Stimulated activated naive CD4-positive, alpha-beta T cell treated with Interleukin-2 at 50 U/mL for 16 hours (primary cell): ENCODE measurements at places on chromosomes 13 and 19.

DNA sequence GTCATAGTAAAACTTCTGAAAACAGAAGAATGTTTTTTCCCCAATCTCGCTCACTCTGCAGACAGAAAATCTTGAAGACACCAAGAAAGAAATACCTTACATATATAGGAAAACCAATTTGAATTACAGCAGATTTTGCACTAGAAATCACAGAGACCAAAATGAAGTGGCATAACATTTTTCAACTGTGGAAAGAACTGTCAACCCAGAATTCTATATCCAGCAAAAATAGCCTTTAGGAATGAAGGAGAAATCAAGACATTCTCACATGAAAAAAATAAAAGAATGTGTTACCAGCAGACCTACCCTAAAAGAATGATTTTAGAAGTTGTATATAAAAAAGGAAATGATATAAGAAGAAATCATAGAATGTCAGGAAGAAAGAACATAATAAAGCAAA is 28.7 kb downstream of the CCDC122 start:
- no peak for DNase-seq

GRCh38 chr19:57769345-57770131 is at the start of gene ZNF586:
Gene ZNF586, plus strand, starts transcription at chr19:57769676. Its CDS starts 167 bp downstream, at chr19:57769843.
- DNase-seq, result peak; percentile 85

DNA sequence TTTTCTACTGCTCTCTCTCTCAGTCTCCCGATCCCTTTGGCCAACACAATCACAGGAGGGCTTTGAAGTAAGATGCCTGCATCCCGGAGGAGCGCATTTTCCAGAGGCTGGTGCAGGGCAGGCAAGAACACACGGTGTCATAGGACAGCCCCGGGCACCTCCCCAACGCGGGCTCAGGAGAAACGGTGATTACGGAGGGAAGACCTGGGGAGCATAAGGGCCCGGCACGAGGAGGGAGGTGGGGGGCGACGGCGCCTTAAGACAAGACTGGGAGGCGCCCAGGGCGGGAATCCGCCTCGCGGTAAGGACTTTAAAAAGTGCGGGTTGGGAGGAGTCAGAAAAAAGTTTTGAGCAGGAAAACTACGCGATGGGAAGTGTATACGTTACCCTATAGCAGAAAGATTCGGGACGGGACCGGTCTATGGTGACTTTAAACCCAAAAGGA is 18.7 kb upstream of the ZNF888 start:
- peak; percentile 2 for DNase-seq

GRCh38 chr19:15936173-15936572 is 1.8 kb upstream of the CYP4F11 start:
- no peak for DNase-seq

GRCh38 chr13:45162821-45163220 is 38.0 kb downstream of the KCTD4 start:
- DNase-seq, result no peak

DNA sequence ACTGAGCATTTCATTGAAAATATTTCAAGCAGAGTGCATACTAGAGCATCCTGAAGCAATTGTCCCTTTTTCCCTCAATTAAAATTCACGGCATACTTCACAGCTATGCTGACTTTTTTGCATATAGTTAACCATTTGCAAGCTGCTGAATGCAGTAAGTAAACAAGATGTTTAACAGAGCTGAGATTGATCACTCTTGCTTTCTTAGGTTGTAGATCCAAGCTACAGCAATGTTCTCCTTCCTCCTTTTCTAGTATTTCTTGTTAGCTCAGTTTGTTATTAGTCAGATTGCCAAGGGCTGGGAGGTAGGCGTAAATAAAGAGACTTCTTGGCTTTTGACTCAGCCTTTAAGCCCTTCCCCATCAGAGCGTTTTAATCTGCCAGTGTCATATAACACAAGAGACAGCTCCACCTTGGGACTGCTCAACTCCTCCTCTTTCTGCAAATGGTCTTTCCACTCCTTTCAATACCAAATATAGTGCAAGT is at the start of gene SLITRK6:
Gene SLITRK6 (minus strand): TSS at position 323 of the 486 bp plus-strand sequence. CDS start 2,911 bp downstream, outside the sequence.
- no peak for DNase-seq

GRCh38 chr13:110431425-110432294 is 124.6 kb downstream of the COL4A2 start:
- DNase-seq, result no peak

DNA sequence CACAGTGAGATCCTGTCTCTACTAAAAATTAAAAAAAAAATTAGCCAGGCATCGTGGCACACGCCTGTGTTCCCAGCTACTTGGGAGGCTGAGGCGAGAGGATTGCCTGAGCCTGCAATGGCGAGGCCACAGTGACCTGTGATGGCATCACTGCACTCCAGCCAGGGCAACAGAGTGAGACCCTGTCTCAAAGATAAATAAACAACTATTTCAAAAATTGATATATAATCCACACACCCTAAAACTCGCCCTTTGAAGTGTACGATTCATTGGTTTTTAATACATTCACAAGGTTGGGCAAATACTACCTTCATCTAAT is 12.1 kb upstream of the TICAM1 start:
- no peak for DNase-seq

- DNase-seq, result no peak
These were observed 13.3 kb downstream of the SLC27A5 start for GRCh38 chr19:58498316-58499020.

GRCh38 chr13:48072304-48072703 is 22.6 kb downstream of the MED4 start:
- DNase-seq, result no peak

DNA sequence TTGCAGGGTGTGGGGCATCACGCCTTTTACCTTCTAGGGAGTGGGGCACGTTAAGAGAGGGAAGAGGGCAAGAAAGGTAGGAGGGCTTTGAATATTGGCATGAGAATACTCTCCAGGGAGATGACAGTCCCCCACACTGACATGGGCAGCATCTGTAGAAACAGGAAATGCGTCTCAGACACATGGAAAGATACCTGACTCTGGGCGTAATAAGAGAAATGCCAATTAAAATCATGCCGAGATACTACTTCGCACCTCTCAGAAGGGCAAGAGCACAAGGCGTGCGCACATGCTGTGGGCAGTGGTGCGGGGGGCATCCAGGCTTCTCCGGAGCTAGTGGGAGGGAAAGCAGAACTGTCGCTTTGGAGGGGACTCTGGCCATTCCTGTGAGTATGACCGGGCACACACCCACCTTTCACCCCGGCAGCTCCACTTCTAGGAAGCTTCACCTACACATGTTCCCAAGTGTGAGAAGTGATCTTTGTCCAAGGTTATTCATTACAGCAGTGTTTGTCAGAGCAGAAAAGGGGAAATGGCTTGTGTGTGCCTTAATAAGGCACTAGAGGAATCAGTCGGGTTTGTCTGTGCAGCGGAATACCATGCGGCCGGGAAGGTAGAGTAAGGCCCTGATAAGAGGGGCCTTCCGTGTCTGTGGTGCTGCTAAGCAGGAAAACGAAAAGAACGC is 99.5 kb downstream of the SIPA1L3 start:
- no peak for DNase-seq

- no peak for DNase-seq
These were observed 78.4 kb downstream of the GPC6 start for GRCh38 chr13:93304868-93305613.

- no peak for DNase-seq
These were observed 53.2 kb downstream of the GPR12 start for GRCh38 chr13:26707122-26708006.
